Activated CD4-positive, alpha-beta T cell treated with anti-CD3 and anti-CD28 coated beads, Interleukin-2, amount 10 ng/mL, durations not matched to agents 24 days and 14 days (primary cell): ENCODE measurements at places on chromosomes 3 and 15. TPM values are rescaled to one million over a fixed set of nuclear protein-coding genes. Genes with fewer than 3 reads are reported as not detected.

Gene TMPRSS7
- total RNA-seq: not detected in 2 replicates

Gene PHLDB2
- 0.45 and 0.98 TPM in 2 replicates for total RNA-seq

Gene A4GNT
- not detected in 2 replicates for total RNA-seq

Gene ASB7
- 17.8 and 18.0 TPM in 2 replicates for total RNA-seq

Gene GXYLT2
- total RNA-seq: not detected in 2 replicates

Gene GRIP2
- not detected in 2 replicates for total RNA-seq

Gene AGTR1
- total RNA-seq: not detected in 2 replicates

Gene SPTBN5
- 0.64 and 0.65 TPM in 2 replicates for total RNA-seq

Gene SAMMSON
- not detected in 2 replicates for total RNA-seq

DNA sequence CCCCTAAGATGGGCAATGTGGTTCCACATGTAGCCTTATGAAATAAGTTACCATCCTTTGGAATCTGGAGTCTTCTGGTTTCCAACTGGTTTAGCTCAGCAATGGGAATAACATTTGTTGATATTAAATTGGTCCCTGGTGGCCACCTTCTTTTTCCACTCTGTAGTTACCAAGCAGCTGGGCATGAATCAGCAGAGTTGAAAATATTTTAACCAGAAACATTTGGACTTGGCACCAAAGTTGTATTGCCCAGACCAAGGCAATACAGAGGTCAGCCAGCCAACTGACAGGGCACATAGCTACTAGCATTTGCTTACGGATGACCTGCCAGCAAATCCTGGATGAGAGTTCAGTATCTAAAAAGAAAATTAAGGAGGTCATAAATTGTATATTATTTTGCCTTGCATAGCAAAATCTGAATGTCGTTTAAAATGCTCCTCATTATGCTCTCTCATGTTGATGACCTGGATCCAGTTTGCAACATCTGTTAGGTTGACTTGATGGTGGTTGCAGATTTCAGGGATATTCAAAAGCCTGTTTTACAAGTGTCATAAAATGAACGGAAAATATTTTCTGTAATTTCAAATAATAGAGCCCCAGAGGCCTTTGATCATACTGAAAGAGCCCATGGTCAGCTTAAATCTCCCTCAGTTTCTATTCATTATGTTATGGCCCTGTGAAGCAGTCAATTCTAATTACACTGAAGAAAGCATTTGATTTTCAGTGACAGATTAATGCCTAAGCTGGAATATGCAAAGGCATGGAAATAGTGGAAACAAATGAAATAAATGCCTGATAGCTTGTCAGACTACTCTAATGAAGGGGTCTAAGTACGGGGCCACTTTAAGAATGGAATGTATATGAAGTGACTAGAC, 54.6 kb downstream of the PPM1L start:
- no peaks in the 10 kb centered on the region for H3K36me3 ChIP-seq
- no peak for DNase-seq
- peaks cover 7% of the 10 kb centered on the region for H3K27me3 ChIP-seq
- no peaks in the 10 kb centered on the region for H3K4me1 ChIP-seq

- no peaks in the 10 kb centered on the region for H3K27me3 ChIP-seq
- H3K4me1 ChIP-seq: peaks cover 4% of the 10 kb centered on the region
- no peaks in the 10 kb centered on the region for H3K36me3 ChIP-seq
- DNase-seq: peak; percentile 83
These were observed 95.4 kb downstream of the HCN4 start for GRCh38 chr15:73273181-73274002.

DNA sequence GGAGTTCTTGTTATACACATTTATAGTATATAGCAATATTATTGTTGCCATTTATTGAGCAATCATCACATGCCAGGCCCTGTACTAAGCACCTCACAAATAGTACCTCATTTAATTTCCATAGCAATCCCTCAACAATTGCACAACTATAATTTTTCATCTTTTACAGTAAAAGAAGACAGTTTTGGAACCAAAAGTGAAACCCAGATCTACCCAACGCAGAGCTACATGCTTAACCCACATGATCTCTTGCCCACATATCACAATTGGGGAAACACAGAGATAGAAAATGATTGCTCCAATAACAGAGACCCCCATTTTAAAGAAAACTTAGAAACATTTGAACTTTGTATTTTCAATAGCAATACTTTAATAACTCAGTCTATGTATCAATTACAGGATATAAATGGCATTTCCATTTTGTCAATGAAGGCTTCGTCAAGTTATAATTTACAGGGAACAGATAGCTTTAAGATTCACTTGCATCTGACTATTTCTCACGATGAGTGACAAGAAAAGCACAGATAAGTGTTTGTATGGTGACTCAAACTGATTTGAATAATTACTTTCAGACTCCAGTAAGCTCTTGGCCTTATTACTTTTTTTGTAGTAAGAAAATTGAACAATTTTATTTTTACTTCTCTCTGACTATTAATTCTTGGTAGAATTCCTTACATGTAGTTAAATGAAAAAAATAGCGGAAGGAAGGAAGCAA, 38.7 kb upstream of the CCDC50 start:
- H3K36me3 ChIP-seq: no peaks in the 10 kb centered on the region
- H3K4me3 ChIP-seq: peak overlapping the region; percentile 17
- H3K27me3 ChIP-seq: no peaks in the 10 kb centered on the region
- DNase-seq: no peak
- peaks cover 2% of the 10 kb centered on the region for H3K4me1 ChIP-seq
- no peak overlapping the region for H3K27ac ChIP-seq

DNA sequence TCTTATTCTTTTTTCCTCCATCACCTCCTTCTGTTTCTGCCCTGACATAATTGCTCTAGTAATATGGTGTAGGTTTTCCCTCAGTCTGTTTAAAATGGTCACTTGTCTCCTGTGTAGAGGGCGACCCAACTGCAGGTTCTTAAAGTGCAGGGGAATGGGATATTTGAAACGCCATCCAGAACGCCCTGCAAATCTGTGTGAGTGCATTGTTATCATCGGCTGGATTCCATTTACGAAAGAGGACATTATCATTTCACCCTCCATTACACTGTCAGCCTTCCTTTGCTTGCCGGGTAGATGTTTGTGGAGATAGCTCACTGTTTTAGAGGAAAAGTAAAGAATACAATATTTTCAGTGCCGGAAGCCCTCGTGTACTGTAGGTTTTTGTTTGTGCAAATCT, 354.0 kb downstream of the LRTM1 start:
- H3K4me1 ChIP-seq: no peaks in the 10 kb centered on the region
- no peak overlapping the region for H3K27ac ChIP-seq

- peaks cover 1% of the 10 kb centered on the region for H3K27me3 ChIP-seq
- DNase-seq: no peak
- H3K27ac ChIP-seq: no peak overlapping the region
- H3K4me3 ChIP-seq: no peak overlapping the region
- H3K4me1 ChIP-seq: peaks cover 11% of the 10 kb centered on the region
These were observed 74.4 kb upstream of the CTDSPL start for GRCh38 chr3:37787153-37787867.

DNA sequence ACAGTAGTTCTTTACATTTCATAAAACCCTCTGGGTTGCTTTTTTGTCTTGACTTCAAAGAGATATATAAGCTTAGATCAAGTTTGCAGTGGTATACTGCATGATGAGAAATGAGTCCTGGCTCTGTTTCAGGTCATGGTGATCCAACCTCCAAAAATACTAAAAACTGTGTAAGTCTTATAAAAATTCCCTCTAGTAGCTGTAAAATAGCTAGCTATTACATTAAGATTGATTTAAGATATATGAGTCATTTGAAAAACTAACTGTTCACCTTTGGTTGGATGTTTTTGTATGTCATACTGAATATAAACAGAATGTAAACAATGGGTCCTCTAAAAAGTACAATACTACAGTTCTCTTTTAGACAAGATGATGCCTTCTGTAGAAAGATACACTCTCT, 879.2 kb downstream of the ROBO1 start:
- no peak for DNase-seq
- no peak overlapping the region for H3K4me3 ChIP-seq
- H3K4me1 ChIP-seq: no peaks in the 10 kb centered on the region
- H3K27ac ChIP-seq: no peak overlapping the region
- H3K36me3 ChIP-seq: no peaks in the 10 kb centered on the region
- H3K27me3 ChIP-seq: no peaks in the 10 kb centered on the region

DNA sequence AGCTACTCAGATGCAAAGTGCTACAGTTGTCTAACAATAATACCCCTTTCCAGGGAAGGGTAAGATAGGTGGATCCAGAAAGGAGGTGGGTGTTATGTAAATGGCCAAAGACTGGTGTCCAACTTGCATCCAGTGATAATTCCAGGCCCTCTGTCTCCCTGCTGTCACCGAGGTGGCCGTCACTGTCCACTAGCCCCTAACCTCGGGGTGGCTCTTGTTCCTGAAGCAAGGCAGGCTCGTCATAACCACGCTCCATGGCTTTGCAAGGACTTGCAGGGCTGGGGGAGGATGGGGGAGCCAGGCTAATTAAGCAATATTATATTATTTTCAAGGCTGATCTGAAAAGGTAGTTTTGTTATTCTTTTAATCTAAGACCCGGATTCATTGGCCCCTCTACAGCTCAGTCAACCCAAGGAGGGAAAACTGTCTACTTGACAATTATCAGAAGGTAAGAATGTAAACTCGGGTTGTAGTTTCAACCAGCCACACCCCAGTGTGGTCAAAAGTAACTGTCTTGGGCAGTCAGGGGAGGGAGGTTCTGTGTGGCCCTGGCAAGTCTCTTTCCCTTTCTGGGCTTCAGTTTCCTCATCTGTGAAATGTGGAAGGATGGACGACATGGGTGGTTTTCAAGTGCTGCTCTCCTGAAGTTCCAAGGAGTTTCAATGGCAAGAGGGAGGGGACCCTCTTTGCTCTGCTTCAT, 220.1 kb upstream of the BHLHE40 start:
- no peak overlapping the region for H3K4me3 ChIP-seq
- H3K27ac ChIP-seq: no peak overlapping the region
- peaks cover 74% of the 10 kb centered on the region for H3K36me3 ChIP-seq
- no peaks in the 10 kb centered on the region for H3K27me3 ChIP-seq
- no peak for DNase-seq

DNA sequence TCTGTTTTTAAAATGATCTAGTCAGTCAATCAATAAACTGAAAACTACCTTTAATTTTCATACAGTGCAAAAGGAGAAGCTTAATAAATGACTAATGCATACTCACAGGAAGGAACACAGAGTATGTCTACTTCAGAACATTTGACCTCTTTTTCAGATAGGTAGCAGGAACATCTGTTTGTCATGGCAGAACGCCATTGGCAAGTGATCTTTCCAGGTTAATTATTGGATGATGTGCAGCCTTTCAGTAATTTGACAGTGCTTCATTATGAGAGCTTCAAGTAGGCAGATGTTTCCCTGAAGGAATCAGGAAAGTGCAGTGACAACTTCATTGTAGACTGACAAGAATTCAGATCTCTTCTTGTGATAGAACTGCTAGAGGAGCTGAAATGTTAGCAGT, 325.0 kb downstream of the OTOL1 start:
- H3K27me3 ChIP-seq: no peaks in the 10 kb centered on the region
- DNase-seq: no peak
- no peak overlapping the region for H3K27ac ChIP-seq

DNA sequence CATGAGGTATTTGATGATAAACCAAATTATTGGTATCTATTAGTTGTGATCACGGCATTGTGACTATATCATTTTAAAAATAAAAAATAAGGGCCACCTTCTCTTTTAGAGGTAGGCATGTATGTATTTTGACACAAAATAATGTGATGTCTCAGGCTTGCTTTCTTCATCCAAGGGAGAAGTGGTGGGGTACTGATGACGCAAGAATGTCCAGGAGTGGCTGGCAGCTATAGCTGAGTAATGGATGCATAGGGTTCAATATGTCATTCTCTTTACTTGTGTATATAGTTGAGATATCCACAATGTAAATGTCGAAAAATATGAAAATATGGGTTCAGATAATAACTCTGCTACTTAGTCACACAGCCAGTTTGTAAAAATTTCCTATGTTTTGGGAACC, 46.8 kb upstream of the NSMCE3 start:
- H3K36me3 ChIP-seq: no peaks in the 10 kb centered on the region
- H3K4me3 ChIP-seq: no peak overlapping the region
- H3K4me1 ChIP-seq: no peaks in the 10 kb centered on the region
- no peak overlapping the region for H3K27ac ChIP-seq

DNA sequence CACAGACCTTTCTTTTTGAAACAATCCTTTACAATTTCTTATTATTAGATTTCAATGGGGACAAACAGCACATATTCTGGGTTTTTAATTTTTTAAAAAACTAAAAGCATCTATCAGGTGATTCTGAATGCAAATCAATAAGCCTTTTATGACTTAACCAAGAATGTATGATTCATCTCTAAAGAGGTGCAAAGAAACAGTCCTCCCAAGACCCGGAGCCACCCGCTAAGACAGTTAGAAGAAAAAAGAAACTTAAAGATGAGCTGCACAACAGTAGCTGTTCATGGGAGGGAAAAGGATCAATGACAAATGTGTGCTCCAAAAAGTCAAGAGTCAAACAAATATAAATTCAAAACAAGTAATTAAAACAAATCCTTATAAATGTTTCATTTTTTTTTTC, 319.5 kb downstream of the THSD4 start:
- no peak overlapping the region for H3K27ac ChIP-seq
- peaks cover 15% of the 10 kb centered on the region for H3K27me3 ChIP-seq
- H3K4me3 ChIP-seq: no peak overlapping the region
- H3K36me3 ChIP-seq: no peaks in the 10 kb centered on the region
- H3K4me1 ChIP-seq: no peaks in the 10 kb centered on the region
- peak; percentile 14 for DNase-seq

DNA sequence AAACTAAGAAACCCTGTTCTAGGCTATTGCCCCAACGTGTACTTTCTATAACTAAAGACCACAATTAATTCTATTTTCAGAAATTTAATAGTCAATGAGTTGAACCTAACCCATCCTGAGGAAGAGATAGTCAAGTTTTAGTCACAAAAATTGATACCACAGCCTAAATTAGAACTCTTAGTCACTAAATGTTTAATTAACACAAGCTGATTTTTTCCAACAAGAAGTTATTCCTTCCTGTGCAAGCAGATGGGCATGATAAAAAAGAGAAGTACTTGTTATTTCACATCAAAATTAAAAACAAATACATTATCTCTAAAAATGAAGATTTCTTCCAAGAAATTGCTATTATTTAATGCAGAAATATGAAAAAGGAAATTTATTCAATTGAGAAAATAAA, 38.4 kb upstream of the TERB2 start:
- no peaks in the 10 kb centered on the region for H3K36me3 ChIP-seq
- no peak overlapping the region for H3K27ac ChIP-seq
- H3K27me3 ChIP-seq: peaks cover 2% of the 10 kb centered on the region
- no peaks in the 10 kb centered on the region for H3K4me1 ChIP-seq

DNA sequence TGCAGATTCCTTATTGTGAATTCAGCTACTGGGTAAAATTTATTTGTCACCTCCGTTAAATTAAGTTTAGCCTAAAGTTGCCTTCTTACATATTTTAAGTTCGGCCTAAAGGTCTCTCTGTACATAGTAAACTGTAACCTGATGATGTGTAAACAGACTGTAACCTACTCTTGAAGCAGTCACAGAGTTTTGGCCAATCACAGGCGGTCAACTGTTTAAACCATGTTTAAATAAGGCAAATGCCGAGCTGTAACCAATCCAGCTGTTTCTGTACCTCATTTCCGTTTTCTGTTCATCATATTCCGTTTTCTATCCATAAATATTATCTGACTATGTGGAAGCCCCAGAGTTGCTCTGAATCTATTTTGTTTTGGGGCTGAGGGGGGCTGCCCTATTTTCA, 2.4 kb upstream of the ADAMTSL3 start:
- no peaks in the 10 kb centered on the region for H3K4me1 ChIP-seq
- H3K36me3 ChIP-seq: no peaks in the 10 kb centered on the region
- H3K4me3 ChIP-seq: no peak overlapping the region
- no peak for DNase-seq
- H3K27ac ChIP-seq: no peak overlapping the region
- peaks cover 31% of the 10 kb centered on the region for H3K27me3 ChIP-seq

- DNase-seq: no peak
- H3K36me3 ChIP-seq: no peaks in the 10 kb centered on the region
- no peaks in the 10 kb centered on the region for H3K27me3 ChIP-seq
- H3K4me1 ChIP-seq: peaks cover 33% of the 10 kb centered on the region
- no peak overlapping the region for H3K4me3 ChIP-seq
These were observed 5.9 kb downstream of the FLNB start for GRCh38 chr3:58013973-58014649.
